ENCODE measurements at places on chromosomes 11 and 22. TPM values are rescaled to one million over a fixed set of nuclear protein-coding genes. Genes with fewer than 3 reads are reported as not detected.

LARGE1 gene
- total RNA-seq = 16.4 TPM

CXCR5 gene
- total RNA-seq = not detected

OR52E2 gene
- total RNA-seq = not detected

NPTXR gene
- 2.5 TPM for total RNA-seq

CCDC88B gene
- total RNA-seq = 5.9 TPM

MMP3 gene
- 0.10 TPM for total RNA-seq

OR5B21 gene
- total RNA-seq = not detected

CASP12 gene
- 1.3 TPM for total RNA-seq

MOGAT2 gene
- total RNA-seq = 9.6 TPM

HBE1 gene
- 27.0 TPM for total RNA-seq

RBM7 gene
- total RNA-seq = 40.9 TPM
